Inflammatory macrophage treated with lipopolysaccharide for 1 hour (primary cell): ENCODE measurements at places on chromosomes 1 and 21.
A peak's percentile ranks its signal among the peaks of the same experiment; 100 is the strongest.

GRCh38 chr1:37697090-37697489 is 4.8 kb downstream of the CDCA8 start:
- DNase-seq: no peak

- DNase-seq: peak; percentile 55
These were observed 31.9 kb upstream of the FCGR2A start for GRCh38 chr1:161473348-161473747.

- DNase-seq: no peak
These were observed 11.7 kb downstream of the SLC35E2B start for GRCh38 chr1:1680912-1681273.

DNA sequence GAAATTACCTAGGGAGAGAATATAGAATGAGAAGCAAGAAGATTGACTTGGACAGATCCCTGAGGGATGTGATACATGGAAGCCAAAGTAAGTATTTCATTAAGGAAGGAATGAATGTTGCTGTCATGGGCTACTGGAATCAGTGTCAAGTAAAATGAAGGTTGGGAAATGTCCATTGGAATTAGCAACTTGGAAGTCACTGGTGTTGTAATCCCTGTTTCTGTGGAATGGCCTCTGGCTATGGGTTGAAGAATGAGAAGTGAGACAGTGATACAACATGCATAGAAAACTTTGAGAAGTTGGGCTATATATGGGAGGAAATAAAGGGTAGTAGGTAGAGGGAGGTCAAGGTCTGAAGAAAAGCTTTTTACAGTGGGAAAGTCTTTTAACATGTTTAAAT is 54.7 kb downstream of the CCDC18 start:
- no peak for DNase-seq

- DNase-seq: no peak
These were observed 141.7 kb downstream of the GALNT2 start for GRCh38 chr1:230208619-230209261.

DNA sequence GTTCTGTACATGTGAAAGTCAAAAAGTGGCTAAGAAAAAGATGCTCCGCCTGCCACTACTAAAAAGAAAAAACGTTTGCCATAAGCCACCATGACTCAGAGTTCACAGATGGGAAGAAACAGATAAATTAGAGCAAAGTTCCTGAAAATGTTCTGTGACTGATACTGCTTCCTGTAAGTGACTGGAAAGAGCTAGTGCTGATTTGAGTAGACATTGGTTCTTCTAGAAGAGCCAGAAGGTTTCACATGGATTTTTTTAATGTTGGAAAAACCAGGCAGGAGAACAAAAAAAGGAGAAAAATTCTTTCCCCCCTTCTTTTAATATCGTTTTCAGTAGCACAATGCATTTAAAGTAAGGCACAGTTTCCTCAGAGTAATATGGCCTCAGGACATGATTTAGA is 221.4 kb downstream of the HLX start:
- peak; percentile 81 for DNase-seq

GRCh38 chr1:44068442-44068921 is 37.2 kb upstream of the SLC6A9 start:
- peak; percentile 65 for DNase-seq

GRCh38 chr21:34817821-34818661 is 149.2 kb downstream of the CLIC6 start:
- no peak for DNase-seq

GRCh38 chr1:156846643-156847042 is 12.3 kb downstream of the INSRR start:
- no peak for DNase-seq

- no peak for DNase-seq
These were observed 63.2 kb downstream of the VWA5B1 start for GRCh38 chr1:20353836-20354235.

DNA sequence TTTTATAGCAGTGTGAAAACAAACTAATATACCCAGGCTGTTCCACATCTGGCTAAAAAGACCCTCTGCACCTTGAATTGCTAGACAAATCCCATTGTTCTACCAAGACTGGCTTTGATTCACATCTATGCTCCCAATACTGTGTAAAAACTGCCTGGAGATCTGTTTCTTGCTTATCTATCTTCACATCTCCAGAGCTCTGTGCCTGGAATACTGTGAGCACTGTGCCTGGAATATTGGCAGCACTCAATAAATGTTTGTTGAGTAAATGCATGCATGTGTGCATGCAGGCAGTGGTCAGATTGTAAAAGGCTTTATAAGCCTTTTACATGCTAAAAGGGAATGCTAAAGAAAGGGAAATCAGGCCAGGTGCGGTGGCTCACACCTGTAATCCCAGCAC is 75.5 kb upstream of the APP start:
- no peak for DNase-seq

GRCh38 chr1:25068829-25069228 is 138.8 kb upstream of the RUNX3 start:
- DNase-seq: no peak

DNA sequence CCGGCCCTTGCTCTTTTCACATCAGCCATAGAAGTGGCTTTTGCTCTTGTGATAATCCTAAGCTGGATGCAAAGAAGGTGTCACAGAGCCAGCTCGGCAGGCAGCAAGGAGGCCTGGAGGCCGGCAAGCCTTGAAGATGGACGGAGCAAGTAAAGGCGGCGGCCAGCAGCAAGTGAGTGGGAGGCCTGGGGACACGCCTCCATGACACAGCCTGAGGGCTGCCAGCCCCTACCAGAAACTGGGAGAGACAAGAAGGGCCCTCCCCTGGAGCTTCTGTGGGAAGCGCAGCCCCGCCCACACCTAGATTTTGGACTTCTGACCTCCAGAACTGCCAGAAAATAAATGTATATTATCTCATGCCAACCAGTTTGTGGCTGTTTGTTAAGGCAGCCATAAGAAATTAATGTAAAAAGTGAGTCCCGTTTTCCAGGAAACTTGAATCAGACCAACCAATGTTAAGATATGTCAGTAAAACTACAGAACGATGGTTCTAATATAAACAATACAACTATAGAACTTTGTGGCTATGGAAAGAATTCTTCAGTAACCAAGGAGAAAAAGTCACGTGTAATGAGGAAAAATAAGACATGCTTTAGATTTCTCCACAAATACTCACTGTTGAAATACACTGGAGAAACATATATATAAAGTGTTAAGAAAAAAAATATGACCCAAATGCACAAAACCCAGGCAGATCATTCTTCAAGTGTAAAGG is 49.9 kb downstream of the BACE2 start:
- DNase-seq: no peak

DNA sequence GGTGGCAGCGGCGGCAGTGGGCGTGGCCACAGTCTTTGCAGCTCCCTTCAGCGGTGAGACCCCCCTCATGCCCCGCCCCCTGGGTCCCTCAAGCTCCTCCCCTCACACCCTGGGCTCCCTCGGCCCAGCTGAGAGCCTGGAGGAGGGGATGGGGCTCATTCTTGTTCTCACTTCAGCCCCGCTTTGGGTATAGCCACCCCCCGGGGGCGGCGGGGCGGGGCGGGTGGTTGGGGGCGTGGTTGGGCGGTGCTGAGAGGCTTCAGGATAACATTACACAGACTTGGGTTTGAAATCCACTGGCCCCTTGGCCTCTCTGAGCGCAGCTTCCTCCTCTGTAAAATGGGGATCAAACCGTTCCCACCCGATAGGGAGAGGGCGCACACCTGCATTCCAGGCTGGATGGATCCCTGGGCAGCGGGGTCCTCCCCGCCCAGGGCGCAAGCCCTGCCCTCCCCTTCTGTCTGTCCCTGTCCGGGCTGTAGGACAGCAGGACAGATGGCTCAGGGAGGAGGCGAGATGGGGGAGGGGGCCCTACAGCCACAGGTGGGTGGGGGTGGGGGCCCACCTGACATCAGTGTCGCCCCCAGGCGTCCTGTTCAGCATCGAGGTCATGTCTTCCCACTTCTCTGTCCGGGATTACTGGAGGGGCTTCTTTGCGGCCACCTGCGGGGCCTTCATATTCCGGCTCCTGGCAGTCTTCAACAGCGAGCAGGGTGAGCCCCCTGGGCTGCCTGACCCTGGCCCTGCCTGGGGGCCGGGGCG is 5.1 kb downstream of the CLCNKA start:
- no peak for DNase-seq

DNA sequence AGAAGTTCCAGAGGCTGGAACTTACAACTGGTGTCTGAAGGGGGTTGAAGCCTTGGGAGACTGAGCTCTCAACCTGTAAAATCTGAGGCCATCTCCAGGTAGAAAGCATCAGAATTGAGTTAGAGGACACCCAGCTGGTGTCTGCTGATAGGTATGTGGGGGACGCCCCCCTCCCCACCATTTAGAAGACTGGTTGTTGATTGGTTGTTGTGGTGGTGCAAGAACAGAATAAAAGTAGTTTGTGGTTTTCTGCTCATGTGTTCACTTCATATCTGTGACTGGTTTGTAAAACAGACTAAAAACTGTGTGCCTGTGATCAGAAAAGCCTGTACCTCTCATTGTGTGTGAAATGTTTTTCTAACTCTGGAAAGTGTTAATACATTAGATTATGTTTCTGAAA is 33.2 kb upstream of the PDE4B start:
- DNase-seq: no peak

DNA sequence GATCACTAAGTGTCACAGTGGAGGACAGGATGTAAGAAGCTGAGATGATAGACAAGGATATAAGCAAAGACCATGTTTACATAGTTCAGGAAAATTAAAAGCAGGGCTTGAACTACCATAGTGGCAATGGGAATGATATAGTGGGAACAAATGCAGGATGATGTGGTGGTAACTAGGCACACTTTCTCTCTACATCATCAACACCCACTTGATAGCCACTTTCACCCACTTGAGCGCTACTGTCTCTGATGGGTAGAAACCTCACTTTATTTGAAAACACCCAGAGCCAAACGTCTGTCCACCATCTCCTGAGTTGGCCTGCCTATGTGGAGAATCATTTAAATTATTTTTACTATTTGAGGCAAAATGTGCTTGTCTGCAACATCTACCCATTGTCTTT is 305.0 kb upstream of the ST6GALNAC5 start:
- no peak for DNase-seq

DNA sequence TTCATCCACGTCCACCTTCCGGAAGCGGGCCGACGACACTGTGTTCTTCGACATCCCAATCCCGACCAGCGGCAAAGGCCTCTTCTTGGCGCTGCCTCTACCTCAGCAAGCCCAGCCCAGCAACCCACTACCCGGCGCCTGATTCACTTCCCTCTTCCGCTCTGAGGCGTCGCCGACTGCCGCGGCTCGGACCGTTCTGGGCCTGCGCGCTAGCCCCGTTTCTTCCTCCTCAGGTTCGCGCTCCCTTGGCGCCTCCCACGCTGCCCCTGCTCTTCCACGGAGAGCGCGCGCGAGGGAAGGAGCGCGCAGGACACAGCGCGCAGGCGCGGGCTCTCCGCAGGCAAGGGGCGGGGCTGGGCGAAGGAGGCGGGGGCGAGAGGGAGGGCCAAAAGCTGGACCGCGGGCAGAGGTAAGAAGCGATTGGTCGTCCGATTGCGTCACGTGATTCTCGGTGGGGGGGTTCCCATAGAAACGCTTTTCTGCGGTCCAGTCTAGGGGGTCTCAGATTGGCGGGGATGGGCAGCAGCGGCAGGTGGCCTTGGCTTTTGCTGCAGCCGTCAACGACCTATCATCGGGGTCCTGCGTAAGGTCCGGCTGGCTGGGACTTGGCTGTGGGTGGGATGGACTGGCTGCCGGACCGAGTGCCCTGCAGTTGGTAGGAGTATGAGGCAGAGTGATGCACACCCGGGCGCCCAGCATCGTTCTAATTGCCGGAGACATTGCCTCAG is at the start of gene ARPC5:
ARPC5 (minus strand) TSS at position 178 of the 728 bp plus-strand sequence; CDS start at position 54, 124 bp downstream.
- peak; percentile 99 for DNase-seq
